ENCODE measurements at places on chromosomes 16 and 17.

- no peak for DNase-seq
Observed at GRCh38 chr16:69564845-69565670, 708 bp upstream of the NFAT5 start.

GRCh38 chr17:29732613-29733012 lies 109.9 kb upstream of the CORO6 start:
- DNase-seq: no peak

- no peak for DNase-seq
Observed at GRCh38 chr17:50053654-50053960, 2.3 kb upstream of the ITGA3 start.

GRCh38 chr16:70720425-70721201 lies 34.8 kb upstream of the MTSS2 start:
- no peak for DNase-seq

DNA sequence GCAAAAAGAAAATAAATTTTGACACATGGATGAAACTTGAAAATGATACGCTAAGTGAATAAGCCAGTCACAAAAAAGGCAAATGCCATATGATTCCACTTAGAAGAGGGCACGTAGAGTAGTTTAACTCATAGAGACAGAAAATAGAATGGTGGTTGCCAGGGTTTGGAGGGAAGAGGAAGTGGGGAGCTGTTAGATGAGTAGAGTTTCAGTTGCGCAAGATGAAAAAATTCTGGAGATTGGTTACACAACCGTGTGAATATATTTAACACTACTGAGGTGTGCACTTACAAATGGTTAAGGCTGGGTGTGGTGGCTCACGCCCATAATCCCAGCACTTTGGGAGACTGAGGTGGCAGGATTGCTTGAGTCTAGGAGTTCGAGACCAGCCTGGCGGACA lies 93.4 kb upstream of the TMEM132E start:
- no peak for DNase-seq

GRCh38 chr17:37446027-37446426 lies 39.3 kb downstream of the TADA2A start:
- no peak for DNase-seq

- no peak for DNase-seq
Observed at GRCh38 chr16:4303973-4304372, 11.9 kb upstream of the GLIS2 start.

GRCh38 chr16:73083271-73083670 lies 35.3 kb upstream of the ZFHX3 start:
- DNase-seq: no peak

DNA sequence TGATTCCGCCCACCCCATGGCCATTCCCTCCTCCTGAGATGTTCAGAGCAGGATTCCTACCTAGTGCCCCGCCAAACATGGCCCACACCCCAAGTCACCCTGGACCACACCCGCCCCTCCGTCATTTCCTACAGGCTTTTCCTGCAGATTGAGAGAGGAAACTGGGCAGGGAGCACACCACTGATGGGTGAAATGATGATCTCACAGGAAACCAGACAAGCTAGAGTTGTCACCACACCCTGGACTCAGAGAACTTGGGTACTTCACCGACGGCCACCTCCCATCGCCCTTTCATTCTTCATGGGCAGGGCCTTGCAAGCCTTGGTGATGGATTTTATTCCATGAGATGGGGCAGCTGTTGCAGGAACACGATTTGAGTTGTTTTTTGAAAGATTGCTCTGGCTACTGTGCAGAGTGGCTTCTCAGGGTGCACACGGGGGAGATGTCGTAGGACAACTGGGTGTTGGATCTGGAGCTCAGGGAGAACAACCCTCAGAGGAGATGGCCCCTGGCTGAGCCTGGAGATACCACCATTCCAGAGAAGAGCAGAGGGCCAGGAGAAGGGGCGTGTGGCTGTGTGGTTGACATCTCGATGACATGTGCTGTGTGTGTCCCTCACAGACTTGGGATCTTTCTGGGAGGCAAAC lies 7.4 kb upstream of the B9D1 start:
- no peak for DNase-seq

DNA sequence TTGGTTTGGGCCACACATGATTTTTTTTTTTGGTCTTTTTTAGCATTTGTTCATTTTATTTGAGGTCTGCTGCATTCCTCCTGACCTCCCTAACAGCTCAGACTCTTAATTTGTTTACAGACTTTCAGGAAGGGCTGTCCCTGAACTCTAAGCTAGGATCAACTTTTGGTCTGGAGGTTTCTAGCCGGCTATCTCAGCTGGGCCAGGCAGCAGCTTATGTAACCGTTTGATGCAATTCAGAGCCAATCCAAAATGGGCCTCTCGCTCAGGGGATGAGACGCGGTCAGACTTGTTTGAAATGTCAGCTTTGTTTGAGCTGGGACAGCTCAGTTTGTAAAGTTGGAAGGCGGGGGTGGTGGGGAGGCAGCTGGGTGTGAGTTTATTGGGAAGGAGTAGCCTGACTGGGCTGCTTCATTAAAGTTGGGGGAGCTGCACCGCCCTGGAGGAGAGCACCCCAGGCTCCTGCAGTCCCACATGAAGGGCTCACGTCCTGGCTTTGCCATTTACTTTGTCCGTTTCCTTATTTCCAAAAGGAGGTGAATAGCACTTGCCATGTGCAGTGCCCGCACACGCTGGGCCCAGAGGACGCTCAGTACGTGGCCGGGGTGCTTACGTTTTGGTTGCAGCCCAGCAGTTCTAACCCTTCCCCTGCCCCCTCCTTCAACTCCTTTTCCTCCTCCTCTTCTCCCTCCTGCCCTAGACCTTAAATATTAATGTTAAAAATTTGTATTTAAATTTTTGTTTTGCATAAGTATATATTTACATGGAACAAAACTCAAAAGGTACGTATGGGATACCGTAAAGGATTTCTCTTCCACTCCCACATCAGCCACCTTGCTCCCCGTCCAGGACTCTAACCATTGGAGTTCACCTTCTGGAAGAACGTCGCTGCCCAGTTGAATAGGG lies 121.2 kb downstream of the SNX29 start:
- no peak for DNase-seq

DNA sequence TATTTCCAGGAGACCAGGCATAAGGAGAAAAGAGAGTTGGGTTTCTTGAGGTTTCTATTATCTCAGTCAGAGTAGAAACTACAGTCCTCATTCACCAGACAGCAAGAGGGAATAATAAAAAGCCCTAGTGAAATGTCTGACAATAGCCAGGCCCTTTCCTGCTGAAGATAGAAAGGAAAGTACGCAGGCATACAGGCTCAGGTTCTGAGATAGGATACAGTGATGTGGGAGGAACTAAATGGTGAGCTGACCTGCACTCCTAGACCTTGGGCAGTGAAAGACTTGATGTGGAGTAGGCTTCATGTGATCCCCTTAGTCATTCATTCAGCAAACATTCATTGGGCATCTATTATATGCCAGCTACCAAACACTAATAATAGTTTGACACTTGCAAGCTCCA lies 14.9 kb downstream of the ZNF821 start:
- DNase-seq: no peak

DNA sequence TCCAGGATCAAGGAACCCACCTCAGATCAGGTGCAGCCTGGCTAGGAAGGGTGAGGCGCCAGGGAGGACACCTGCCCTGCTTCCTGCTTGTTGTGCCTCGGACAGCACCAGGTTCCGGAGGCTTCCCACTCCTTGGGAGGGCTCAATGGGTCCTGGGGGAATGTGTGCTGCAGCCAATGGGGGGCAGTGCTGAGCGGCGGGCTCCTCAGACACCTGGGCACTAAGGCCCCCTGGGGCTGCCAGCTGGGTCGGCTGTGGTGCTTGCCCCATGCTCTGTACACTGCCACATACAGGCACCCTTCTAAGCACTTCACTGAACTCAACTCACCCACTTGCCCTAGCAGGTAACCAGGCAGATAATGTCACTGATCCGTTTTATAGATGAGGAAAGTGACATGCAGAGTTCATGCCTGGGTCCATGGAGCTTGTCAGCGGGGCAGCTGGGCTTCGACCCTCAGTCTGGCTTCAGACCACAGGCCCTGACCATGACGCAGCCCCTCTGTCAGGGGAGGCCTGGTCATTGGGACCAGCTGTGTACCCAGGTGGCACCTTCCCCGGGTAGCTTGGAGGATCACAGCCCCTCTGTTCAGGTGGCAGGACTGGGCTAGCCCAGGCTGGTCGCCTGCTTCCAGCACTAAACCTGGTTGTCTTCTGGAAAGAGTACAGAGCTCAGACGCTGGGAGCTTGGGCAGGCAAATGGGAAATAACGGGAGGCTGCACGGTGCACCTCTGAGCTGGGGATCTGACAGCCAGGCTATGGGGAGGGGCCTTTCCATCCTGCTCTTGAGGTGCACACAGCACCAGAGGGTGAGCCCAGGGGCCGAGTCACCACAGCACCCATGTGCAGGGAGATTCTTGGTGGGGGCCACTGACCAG lies 8.2 kb downstream of the FN3K start:
- no peak for DNase-seq

GRCh38 chr17:59513934-59514841 lies 51.2 kb upstream of the DHX40 start:
- DNase-seq: no peak

- DNase-seq: peak; percentile 69
Observed at GRCh38 chr17:38598536-38598935, 7.2 kb downstream of the SRCIN1 start.

DNA sequence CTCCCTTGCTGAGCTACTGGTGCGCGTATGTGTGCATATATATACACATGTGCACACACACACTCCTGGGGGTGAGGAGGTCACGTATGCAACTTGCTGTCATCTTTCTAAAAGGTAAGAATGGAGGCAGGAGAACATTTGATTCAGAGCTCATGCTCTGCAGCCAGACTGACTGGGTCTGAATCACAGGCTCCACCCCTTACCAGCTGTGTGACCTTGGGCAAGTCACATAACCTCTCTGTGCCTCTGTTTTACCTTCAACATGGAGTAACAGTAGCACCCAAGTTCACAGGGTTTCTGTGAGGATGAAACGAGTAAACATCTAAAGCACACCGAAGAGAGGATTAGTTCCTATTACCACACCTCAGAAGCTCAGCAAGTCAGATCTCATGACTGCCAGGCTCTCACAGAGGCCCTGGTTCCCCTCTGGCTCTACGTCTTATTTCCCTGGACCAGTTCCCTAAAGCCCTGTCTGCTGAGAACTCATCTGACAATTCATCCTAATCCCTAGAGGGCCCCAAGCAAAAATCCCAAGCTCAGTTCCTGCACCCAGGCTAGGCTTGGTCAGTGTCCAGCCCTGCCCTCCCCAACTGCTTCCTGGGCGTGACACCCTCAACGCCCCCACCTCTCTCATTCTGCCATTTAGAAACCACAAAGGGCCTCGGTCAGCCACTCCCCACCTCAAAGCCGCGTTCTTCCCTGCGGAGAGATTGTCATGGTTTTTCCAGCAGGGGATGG lies 28.7 kb downstream of the ABR start:
- no peak for DNase-seq

DNA sequence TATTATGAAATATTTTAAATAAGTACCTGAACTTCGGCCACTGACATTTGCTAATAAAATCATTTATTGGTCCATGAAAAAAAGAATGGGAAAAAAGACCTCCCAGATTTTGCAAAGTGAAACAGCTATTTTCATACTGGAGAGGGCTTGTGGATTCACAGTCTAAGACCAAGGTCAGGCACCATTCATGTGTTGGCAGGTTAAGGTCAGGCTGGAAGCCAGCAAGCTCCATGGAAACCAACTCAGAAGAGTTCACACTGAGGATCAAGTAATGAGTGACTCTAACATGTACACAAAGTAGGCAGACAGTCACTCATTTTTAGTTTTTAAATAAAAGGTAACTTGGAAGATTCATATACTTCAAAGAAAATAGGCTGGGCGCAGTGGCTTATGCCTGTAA lies 3.4 kb downstream of the DNAJA2 start:
- no peak for DNase-seq
